ENCODE measurements at places on chromosomes 11 and 22. TPM values are rescaled to one million over a fixed set of nuclear protein-coding genes. Genes with fewer than 3 reads are reported as not detected.
A peak's percentile ranks its signal among the peaks of the same experiment; 100 is the strongest.

- no peak overlapping the region for H3K4me3 ChIP-seq
- H3K4me1 ChIP-seq = no peaks in the 10 kb centered on the region
- H3K27me3 ChIP-seq = no peaks in the 10 kb centered on the region
- H3K36me3 ChIP-seq = no peaks in the 10 kb centered on the region
- no peak overlapping the region for H3K27ac ChIP-seq
Measured at GRCh38 chr22:19795617-19796008, 35.0 kb downstream of the TBX1 start.

GRCh38 chr11:103946793-103947545, 89.5 kb upstream of the DDI1 start:
- H3K27me3 ChIP-seq = no peaks in the 10 kb centered on the region
- no peaks in the 10 kb centered on the region for H3K36me3 ChIP-seq
- DNase-seq = no peak
- no peak overlapping the region for H3K4me3 ChIP-seq

GRCh38 chr11:72736452-72737069, 15.6 kb downstream of the ARAP1 start:
- no peaks in the 10 kb centered on the region for H3K36me3 ChIP-seq
- no peaks in the 10 kb centered on the region for H3K27me3 ChIP-seq
- DNase-seq = peak; percentile 93
- no peak overlapping the region for H3K4me3 ChIP-seq
- H3K27ac ChIP-seq = peak overlapping the region; percentile 87
- H3K4me1 ChIP-seq = peaks cover 78% of the 10 kb centered on the region

DNA sequence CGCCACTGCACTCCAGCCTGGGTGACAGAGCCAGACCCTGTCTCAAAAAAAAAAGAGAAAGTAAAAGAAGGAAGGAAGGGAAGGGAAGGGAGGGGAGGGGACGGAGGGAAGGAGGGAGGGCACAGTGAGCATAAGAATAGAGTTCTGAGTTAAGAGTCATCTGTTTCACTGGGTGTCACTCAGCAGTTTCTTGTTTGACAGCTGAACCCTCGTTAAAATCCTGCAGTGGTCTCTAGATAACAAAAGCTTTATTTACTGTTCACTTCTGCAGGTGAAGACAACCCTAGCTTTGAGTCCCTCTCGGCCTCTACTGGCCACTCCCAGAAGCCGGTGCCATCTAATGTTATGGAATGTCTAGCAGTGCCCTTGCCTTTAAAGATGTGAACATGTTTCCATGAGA, 71.2 kb downstream of the CLPB start:
- no peaks in the 10 kb centered on the region for H3K27me3 ChIP-seq
- DNase-seq = no peak
- no peaks in the 10 kb centered on the region for H3K36me3 ChIP-seq

GRCh38 chr11:78841456-78842060, 266.9 kb upstream of the NARS2 start:
- H3K4me1 ChIP-seq = peaks cover 3% of the 10 kb centered on the region
- no peaks in the 10 kb centered on the region for H3K27me3 ChIP-seq
- H3K27ac ChIP-seq = no peak overlapping the region
- no peaks in the 10 kb centered on the region for H3K36me3 ChIP-seq

- peak; percentile 68 for DNase-seq
- H3K4me1 ChIP-seq = peaks cover 6% of the 10 kb centered on the region
- peak overlapping the region; percentile 48 for H3K27ac ChIP-seq
- H3K27me3 ChIP-seq = no peaks in the 10 kb centered on the region
Measured at GRCh38 chr11:120512739-120513435, 1.3 kb downstream of the GRIK4 start.

- DNase-seq = no peak
- peak overlapping the region; percentile 100 for H3K27ac ChIP-seq
- no peak overlapping the region for H3K4me3 ChIP-seq
- H3K4me1 ChIP-seq = peaks cover 64% of the 10 kb centered on the region
- peaks cover 7% of the 10 kb centered on the region for H3K36me3 ChIP-seq
Measured at GRCh38 chr22:46062232-46062615, 85.3 kb upstream of the WNT7B start.

DNA sequence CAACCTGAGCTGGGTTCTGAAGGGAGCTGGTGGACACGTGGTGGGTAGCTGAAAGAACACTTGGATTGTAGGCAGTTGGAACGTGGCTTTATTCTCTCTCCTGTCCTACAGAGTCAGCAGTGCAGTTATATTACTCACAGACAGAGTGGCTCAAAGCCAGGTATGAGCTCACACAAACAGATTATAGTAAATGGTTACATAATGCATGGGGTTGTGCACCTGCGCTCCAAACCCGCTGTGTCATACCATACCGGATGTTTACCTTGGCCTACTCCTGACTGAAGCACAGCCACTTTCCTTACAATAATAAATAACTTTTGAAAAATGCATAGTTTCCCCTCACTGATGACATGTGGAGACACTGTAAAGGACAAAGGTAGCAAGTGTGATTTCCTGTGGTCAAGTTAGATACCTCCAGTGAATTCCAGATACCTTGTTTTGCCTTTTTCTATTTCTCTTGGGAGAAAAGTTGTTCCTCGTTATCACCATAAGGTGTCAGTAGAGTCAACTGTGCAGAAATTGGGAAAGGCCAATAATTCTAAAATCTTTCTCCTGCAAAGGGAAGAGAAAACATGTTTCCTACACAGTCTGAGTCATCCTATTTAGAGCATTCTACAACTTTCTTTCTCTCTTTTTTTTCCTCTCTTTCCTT, 13.5 kb downstream of the MS4A6A start:
- no peaks in the 10 kb centered on the region for H3K4me1 ChIP-seq
- H3K27me3 ChIP-seq = no peaks in the 10 kb centered on the region
- no peak overlapping the region for H3K4me3 ChIP-seq
- no peak overlapping the region for H3K27ac ChIP-seq
- no peaks in the 10 kb centered on the region for H3K36me3 ChIP-seq
- no peak for DNase-seq

DNA sequence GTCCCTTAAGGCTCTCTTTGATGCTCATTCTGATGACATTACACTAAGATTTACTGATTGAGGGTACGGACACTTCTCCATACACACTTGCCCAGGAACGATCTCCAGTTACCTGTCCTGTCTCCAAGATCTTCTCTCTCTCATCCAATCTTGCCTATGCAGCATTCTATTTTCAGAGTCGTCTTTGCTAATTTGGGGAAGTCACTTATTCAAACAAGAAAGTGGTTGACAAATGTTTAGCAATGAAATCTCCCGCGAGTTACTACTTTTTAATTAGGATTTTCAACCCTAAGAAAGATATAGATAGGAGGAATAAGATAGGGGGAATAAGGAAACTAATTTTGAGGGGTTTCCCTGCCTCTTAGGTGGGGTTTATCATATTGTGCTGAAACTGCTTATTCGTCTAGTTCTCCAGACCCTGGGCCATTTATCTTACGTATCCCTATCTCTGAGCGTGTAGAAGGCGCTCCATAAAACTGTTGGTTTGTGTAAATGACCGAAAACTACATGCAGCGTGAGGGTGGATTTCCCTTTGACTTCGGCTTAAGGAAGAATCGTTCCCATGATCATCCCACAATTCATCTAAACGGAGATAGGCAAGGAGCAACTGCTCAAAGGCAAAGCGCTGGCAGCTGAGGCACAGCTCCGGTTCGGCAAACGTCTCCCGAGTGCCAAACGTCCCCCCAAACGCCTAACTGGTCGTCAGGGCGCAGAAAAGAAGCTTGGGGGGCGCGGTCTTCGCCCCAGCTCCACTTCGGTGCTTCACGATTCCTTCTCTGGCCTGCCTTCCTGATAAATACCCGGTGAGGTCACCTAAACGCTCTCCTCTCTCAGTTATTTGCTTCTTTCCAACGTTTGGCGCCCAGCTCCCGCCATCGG, 804 bp downstream of the APIP start:
- peaks cover 19% of the 10 kb centered on the region for H3K4me1 ChIP-seq
- H3K27me3 ChIP-seq = no peaks in the 10 kb centered on the region
- peak overlapping the region; percentile 88 for H3K4me3 ChIP-seq

GRCh38 chr11:63019506-63019905, 3.9 kb upstream of the SLC22A8 start:
- no peak for DNase-seq
- peaks cover 22% of the 10 kb centered on the region for H3K4me1 ChIP-seq
- H3K27ac ChIP-seq = no peak overlapping the region
- no peaks in the 10 kb centered on the region for H3K27me3 ChIP-seq

DNA sequence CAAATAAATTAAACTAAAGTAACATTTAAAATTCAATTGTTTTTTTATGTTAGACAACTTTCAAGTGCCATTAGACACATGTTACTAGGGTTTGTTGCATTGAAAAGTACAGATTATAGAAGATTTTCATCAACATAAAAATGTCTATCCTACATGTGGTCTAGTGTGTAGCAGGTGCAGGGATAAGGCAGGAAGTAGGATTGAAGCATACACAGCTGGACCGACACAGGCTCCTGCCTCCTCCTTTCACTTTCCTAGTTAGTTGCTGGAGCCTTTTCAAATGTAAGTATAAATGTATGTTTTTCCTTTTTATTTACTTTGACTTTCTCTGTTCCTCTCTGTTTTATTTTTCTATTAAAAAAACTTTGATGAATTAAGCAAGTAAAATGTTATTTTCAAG, 246.9 kb upstream of the LUZP2 start:
- no peaks in the 10 kb centered on the region for H3K27me3 ChIP-seq
- no peak overlapping the region for H3K27ac ChIP-seq
- H3K4me1 ChIP-seq = no peaks in the 10 kb centered on the region
- no peak for DNase-seq
- no peaks in the 10 kb centered on the region for H3K36me3 ChIP-seq
- no peak overlapping the region for H3K4me3 ChIP-seq

Gene ZNF70
- 5.6 TPM for total RNA-seq

Gene TMEM86A
- 18.0 TPM for total RNA-seq

Gene PKP3
- total RNA-seq = 66.3 TPM

Gene TEX54
- not detected for total RNA-seq

Gene ACR
- 0.71 TPM for total RNA-seq

Gene LIF
- 5.5 TPM for total RNA-seq

Gene OR4X1
- not detected for total RNA-seq

Measured in upper lobe of left lung (tissue), 6 donors.